Smooth muscle cell of the brain vasculature (primary cell): ENCODE measurements at places on chromosomes 4 and X.

DNA sequence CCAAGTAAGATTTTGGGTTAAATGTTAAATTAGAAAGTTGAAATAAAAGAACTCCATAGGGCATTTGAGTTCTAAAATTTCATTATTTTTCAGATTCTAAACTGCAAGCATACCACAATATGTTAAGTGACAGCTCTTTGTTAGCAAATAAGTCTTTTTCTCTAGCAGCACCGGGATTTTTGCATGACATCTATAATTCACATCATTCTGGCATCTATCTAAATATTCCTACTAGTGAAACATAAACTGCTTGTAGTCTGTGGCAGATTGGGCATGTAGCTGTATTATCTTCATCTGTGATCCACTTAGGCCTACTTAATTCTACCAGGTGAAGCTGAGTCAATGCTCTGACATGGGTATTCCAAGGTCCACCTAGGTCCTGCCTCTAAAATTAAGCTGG lies 32.1 kb upstream of the KLHL13 start:
- DNase-seq: no peak

DNA sequence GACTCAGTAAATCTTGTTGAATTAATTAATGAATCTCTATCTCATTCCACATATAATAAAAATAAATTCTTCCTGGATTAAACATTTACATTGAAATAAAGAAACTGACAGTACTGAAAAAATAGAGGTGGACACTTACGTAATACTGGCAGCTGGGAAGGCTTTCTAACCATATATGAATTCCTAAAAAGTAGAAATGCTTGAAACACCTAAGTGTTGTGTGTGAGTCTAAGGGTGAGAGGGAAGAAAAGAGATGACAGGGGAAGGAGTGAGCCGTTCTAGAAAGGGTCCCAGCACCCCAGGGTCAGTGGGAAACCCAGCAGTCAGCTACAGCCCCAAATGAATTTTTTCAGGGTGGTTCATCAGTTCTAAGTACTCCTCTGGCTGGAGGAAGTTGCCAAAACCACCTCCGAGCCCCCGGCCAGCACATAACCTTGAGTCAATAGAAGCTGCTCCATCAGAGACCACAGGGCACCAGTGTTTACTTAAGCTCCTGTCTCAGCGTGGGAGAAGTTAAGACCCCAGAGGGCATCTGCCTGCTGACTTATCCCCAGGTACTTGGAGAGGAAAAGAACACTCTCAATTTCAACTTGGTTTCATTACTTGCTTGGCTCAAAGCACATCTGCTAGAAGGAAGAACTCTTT lies 18.3 kb downstream of the GAB3 start:
- no peak for DNase-seq

DNA sequence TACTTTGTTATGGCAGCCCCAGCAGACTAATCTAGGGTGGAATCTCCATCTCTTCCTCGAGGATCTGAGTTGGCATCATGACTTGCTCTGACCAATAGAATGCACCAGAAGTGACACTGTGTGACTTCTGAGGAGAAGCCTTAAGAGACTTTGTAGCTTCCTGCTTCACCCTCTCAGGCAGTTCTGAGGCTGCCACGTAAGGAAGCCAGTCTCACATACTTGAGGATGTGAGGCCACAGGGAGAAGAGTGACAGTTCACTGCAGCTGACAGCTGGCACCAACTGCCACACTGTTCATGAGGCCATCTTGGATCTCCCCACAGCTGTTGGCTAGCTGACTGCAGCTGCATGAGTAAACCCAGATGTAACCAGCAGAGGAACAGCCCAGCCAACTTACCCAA lies 29.3 kb upstream of the BCOR start:
- no peak for DNase-seq

DNA sequence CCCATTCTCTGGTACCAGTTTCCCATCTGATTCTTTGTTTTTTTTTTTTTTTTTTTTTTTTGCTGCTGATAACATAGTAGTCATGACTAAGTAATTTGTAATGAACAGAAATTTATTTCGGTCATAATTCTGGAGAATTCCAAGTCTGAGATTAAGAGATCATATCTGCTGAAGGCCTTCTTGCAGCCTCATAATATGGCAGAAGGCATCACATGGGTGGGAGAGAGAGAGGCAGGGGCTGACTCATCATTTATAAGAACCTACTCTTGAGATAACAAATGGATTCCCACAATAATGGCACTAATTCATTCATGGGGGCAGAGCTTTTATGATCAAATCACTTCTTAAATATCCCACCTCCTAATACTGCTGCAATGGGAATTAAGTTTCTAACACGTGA lies 1034.3 kb downstream of the STIM2 start:
- DNase-seq: no peak

- DNase-seq: no peak
Measured at GRCh38 chrX:42809569-42809968, 31.6 kb upstream of the PPP1R2C start.

DNA sequence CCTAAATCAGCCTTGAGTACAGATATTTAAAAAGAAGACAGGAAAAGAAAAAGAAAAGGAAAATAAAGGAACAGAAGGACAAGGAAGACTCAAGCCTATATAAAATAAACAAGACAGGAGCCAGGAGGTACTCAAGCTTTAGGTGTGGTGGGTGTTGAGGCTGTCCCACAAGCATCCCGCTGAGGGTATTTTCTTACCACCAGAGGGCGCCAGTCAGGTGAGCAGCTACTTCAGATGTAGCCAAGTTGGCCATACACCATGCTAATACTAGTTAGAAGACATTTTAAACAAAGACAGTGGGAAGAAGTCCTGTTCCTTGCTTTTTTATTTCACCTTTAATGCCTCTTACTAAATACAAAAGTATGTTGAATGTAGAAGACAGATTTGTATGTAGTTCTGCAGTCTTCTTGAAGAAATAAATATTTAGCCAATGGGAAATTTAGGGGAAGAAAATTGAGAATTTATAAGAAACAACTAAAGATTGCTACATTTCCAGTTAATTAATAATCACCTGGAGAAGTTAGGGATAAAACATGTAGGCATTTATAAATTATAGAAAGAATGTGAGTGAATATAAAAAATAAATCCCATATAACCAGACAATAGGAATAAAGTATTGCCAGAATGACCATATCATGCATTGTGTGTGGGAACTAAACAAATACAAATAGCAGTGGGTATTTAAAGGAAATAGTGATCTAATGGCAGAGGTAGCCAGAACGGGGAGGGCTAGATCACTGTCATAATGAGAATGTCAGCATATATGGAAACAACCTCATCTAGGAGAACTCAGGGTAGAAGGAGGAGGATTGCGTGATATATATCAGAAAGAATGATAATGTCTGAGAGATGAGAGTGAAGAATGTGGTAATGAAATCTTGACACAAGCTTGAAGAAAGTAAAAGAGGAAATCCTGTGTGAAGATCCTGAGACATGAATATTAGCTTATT lies 71.0 kb downstream of the MTHFD2L start:
- DNase-seq: peak; percentile 29

DNA sequence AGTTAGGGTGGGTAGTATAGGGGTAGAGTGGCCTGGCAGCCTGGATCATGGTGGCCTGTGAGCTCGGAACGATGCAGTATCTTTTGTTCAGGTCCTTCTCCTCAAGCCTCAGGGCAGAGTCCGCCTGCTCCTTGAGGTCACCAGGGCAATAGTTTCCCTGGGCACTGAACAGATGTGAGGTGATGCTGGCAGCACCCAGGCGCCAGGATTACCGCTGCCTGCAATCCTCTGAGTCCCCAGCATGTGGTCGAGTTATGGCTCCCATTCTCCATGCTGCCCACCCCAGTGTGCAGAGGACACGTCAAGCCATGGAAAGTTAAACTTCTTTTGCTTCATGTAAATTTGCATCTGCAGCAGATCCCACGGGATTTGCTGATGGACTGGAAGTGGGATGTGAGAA lies 38.7 kb downstream of the NEIL3 start:
- DNase-seq: no peak

DNA sequence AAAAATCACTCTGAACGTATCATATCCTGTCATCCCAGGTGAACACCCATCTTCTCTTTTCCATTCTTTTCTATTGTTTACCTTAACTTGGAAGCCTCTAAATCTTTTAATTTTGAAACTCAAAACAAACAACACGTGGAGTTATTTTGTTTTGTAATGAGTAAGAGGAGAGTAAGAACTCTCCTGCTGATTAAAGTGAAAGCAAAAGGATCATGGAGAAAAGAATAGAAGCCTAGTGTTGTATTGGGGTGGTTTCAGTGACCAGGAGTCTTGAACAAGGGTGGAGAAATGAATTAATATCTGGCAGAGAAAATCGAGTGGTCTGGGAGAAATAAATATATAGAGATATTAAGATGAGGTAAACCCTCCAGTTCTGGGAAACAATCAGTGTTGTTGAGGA lies 237.4 kb upstream of the UGT8 start:
- no peak for DNase-seq

- DNase-seq: no peak
Measured at GRCh38 chr4:7371210-7371941, 63.4 kb downstream of the PSAPL1 start.

- no peak for DNase-seq
Measured at GRCh38 chrX:52988985-52989917, 30.9 kb upstream of the FAM156A start.

DNA sequence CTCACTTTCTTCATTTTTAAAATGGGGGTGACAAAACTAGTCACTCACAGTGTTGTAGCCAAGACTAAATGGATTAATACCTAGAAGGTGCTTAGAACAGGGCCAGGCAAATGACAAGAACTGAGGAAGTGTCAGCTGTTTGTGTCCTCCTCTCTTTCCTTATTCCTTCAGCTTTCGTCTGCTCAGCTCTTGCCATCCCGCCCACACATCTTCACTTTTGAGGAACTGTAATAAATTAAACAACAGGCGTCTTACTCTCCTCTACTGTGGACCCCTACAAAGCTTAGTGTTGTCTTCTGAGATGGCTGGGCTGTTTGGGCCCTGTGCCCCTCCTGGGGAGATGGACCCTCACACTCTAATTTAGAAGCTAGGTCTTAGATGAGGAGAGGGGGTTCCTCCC lies 2.7 kb downstream of the HPSE start:
- no peak for DNase-seq

- DNase-seq: no peak
Measured at GRCh38 chr4:36168127-36168878, 76.0 kb downstream of the ARAP2 start.

- DNase-seq: no peak
Measured at GRCh38 chr4:184021389-184021788, 116.3 kb downstream of the STOX2 start.

DNA sequence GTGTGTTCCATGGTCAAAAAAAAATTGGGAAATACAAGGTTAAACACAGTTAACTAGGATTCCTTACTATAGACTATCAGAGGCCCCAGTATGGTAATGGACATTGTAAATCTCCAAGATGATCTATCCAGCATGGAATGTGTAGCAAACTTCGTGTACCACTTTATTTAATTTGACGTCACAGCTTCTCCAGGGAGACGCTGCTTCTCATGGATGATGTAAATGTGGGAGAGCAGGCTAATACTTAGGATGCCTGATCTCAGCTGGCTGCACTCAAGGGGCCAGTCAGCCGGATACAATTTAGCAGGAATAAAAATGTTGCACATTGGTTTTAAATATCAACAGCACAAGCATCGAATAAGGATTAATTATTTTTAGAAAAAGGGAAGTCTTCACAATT lies 111.7 kb upstream of the HPF1 start:
- no peak for DNase-seq
